ENCODE measurements at places on chromosomes 2 and 18. TPM values are rescaled to one million over a fixed set of nuclear protein-coding genes. Genes with fewer than 3 reads are reported as not detected.

DNA sequence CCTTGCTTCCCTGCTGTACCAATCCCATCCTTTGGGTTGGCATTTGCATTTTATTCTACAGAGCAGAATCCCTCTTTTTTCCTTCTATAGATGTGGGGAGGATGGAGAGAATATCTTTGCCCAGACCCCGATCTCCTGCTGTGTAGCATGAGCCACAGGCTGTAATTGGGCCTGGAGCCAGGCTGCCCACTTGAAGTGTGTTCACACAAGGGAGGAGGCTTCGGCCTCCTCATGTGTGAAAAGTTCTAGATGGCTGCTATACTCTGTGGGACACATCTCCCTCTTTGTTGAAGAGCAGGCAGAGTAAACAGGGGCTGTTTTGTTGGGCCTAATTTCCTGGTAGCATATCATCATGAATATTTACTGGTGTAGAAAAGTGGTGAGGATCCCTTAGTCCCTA is 126.3 kb downstream of the XRCC5 start:
- DNase-seq, result no peak

- DNase-seq, result no peak
Measured at GRCh38 chr2:177078416-177078815, 134.2 kb upstream of the HNRNPA3 start.

DNA sequence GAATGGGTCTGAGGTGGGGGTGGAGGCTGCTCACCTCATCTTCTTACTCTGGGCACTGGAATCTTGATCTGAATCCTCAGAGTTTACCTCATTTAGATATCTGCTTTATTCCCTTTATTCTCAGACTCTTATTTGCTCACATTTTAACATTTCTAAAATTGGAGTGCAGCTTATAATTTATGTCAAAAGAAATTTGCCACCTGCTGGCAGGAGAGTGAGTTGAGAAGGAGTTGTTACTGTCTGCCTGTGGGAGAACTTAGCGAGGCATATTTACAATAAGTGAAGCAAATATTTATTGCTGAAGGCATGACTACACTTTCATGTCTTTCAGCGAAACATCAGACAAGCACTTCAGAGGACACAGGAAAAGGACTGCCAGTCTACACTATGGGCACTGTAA is 16.4 kb upstream of the KIAA2012 start:
- DNase-seq, result peak; percentile 57

Gene ACADL
- 0.07 TPM for total RNA-seq

GRCh38 chr2:55862673-55863390 is 60.8 kb downstream of the EFEMP1 start:
- DNase-seq, result peak; percentile 93

Gene OR6B2
- total RNA-seq, result not detected

Gene TTN
- 1.1 TPM for total RNA-seq

Gene RESP18
- not detected for total RNA-seq

Gene UBE2F
- total RNA-seq, result 37.5 TPM

DNA sequence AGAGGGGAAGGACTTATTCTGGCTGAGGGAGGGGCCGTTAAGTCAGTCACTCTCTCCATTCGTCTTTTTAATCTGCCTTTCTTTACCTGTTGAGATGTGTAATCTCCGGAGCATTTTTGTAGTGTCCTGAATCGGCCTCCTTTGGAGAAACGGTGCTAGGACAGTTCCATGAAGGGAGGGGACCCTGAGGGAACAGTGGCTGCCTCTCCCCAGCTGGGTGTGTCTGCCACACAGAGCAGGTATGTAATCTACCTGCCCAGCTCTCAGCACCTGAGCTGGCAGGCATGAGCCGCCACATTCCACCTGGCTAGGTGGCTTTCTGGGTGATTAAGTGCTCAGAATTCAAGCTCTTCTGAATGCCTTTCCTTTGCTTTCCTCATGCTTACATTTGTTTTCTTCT is 131.2 kb downstream of the WDSUB1 start:
- DNase-seq, result peak; percentile 77

DNA sequence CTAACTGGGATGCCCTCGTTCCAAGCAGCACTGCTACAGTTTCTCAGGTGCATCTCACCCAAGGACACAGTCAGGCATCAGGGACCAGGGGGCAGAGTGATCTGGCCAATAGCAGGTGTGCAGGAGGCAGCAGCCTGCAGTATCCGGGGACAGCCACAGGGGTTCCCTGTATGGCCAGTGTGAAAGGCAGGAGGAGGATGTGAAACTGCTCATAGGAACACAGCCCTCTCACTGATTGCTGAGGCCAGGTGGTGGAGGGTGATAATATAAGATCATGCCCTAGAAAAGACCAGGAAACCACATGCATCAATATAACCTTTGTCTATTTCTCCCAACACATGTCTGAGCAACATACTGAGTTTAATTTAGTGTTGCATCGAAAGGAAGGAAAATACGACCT is 112.7 kb upstream of the TACR1 start:
- DNase-seq, result no peak

Gene CRYGC
- not detected for total RNA-seq

DNA sequence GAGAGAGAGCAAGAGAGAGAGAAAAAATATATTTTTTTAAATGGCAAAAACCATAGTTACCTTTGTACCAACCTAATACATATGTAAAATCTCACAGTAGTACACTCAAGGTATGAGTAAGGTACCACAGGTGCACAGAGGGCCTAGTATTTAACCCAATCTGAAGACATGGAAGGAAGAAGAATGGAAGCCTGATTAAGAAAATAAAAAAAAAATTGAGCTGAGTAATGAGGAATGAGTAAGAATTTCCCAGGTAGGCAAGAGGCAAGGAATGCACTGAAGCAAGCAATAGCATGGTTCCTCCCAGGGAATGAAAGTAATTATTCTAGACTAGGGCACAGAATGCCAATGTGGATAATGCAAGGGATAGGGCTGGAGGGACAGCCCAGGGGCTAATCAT is 294.2 kb downstream of the FIGN start:
- no peak for DNase-seq

Gene IL1RL1
- 4.9 TPM for total RNA-seq

Gene POU3F3
- not detected for total RNA-seq

Gene ASPRV1
- total RNA-seq, result not detected

DNA sequence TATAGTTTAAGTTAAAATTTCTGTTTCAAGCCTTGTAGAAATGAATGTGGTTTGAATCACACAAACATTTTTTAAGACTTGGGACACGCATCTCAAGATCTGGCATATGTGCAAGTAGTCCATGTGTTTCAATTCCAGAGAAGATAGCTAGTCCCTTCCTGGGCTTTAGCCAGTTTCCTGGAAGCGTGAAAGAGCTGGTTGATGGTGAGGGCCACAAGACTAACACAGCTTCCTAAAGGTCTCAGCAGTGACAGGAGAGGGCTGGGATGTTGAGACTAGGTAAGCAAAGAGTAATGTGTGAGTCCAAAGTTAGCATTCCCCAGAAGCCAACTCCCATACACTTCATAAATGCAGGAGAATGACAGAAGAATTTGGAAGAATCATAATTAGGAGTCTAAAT is 111.9 kb upstream of the MAP2 start:
- no peak for DNase-seq

DNA sequence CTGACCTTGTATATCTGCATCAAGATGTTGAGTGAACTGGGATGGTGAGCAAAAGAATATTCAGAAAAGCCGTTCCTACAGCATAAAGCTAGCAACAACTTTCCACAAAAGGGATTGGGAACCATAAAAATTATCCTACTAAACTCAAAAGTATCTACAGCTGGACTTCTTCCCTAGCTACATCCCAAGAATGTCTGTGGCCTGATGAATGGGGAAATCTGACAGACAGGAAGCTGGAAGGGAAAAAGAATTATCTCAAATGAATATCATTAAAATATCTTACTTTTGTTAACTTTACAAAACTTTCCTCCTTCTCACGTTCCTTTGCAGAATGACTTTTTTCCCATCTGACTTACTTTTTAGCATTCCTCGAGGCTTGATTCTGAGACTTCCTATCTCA is 150.9 kb downstream of the PDE11A start:
- DNase-seq, result no peak

Gene ZAP70
- not detected for total RNA-seq

DNA sequence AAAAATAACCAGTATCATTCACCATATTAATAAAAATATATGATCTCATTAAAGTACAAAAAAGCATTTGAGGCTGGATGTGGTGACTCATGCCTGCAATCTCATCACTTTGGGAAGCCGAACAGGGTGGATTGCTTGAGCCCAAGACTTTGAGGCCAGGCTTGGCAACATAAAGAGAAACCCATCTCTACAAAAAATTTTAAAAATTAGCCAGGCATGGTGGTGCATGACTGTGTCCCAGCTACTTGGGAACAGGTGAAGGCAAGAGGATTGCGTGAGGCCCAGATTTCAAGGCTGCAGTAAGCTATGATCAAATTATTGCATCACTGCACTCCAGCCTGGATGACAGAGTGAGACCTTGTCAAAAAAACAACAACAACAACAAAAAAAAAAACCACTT is 75.9 kb downstream of the RAD51AP2 start:
- no peak for DNase-seq

Gene POMC
- total RNA-seq, result not detected

GRCh38 chr2:8608411-8608954 is 73.4 kb upstream of the ID2 start:
- DNase-seq, result no peak

Gene GCG
- total RNA-seq, result not detected

GRCh38 chr2:6506361-6506794 is 359.3 kb downstream of the CMPK2 start:
- DNase-seq, result peak; percentile 71

- DNase-seq, result peak; percentile 74
Measured at GRCh38 chr2:151374436-151374835, 17.0 kb downstream of the TNFAIP6 start.

- DNase-seq, result peak; percentile 97
Measured at GRCh38 chr2:220224691-220225543, 597.5 kb downstream of the SLC4A3 start.

Gene CREG2
- total RNA-seq, result 40.0 TPM

DNA sequence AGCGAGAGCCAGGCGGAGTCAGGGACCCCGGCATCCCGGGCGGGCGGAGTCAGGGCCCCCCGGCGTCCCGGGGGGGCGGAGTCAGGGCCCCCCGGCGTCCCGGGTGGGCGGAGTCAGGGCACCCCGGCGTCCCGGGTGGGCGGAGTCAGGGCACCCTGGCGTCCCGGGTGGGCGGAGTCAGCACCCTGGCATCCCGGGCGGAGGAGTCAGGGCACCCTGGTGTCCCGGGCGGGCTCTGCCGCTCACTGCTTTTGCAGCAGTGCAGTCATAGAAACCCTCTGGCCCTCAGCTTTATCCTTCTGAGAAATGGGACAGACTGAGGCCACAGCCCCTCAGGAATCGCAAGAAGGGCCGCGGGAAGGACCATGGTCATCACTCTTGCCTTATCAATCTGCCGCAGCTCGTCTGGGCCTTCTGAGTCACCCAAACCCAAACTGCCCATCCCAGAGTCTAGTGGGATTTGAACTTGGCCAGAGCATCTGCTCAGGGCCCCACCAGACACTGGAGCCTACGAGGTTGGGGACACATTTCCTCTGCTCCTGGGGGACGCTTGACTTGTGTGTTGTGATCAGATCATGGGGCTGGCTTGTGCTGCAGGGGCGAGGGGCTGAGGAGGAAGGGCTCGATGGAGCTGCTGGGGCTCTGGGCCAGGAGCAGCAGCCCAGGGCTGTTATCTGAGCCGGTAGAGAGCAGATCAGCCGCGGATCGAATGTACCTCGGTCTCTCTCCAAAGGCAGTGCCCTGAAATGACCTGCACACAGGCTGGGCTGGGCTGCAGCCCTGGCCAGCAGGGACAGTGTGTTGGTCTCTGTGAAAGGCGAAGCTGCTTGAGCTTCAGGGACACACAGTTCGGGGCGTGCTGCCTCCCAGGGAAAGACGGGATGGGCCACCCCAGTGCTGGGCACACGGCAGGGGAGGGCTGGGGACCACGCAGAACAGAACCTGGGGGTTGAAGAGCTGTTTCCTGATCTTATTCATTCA is 290.1 kb upstream of the HDAC4 start:
- DNase-seq, result no peak

DNA sequence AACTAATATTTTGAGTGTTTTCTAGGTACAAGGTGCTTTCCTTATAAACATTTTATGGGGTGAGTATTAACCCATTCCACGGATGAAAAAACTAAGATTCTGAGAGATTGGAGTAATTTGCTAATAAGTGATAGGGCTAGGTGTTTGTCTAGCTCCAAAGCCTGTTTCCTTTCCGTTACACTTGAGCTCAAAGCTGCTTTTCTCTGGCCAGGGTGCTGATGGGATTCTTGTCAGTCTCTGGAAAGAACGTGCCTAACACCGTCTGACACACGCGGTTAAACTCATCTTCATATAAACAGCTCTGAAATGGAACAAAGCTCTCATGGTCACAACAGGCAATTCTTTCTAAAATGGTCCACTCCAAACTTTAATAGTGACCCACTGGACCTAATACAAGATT is 2.0 kb upstream of the ANKRD29 start:
- no peak for DNase-seq

Gene ESPNL
- total RNA-seq, result not detected

Gene HNMT
- total RNA-seq, result 7.1 TPM

Gene CDH7
- total RNA-seq, result 7.3 TPM

GRCh38 chr2:214865400-214865799 is 55.9 kb upstream of the BARD1 start:
- no peak for DNase-seq

Gene DCAF17
- total RNA-seq, result 11.1 TPM

DNA sequence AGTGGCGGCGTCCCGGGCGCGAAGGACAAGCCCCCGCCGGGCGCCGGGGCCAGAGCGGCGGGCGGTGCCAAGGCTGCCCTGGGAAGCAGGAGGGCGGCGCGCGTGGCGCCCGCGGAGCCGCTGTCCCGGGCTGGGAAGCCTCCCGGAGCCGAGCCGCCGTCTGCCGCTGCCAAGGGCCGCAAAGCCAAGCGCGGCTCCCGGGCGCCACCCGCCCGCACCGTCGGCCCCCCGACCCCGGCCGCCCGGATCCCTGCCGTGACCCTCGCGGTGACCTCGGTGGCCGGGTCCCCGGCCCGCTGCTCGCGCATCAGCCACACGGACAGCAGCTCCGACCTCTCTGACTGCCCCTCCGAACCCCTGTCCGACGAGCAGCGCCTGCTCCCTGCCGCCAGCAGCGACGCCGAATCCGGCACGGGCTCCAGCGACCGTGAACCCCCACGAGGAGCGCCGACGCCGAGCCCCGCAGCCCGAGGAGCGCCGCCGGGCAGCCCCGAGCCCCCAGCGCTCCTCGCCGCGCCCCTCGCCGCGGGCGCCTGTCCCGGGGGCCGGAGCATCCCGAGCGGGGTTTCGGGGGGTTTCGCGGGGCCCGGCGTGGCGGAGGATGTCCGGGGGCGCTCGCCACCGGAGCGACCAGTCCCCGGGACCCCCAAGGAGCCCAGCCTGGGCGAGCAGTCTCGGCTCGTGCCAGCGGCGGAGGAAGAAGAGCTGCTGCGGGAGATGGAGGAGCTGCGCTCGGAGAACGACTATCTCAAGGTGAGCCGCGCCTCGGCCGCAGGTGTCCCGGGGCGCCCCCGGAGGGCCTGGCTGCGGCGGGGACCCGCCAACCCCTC is 820 bp downstream of the MTCL1 start:
- peak; percentile 11 for DNase-seq

GRCh38 chr18:9665314-9665713 is 42.8 kb upstream of the RAB31 start:
- no peak for DNase-seq
